ENCODE measurements at places on chromosomes 2 and 18.

GRCh38 chr2:158214431-158214830 is 112.8 kb downstream of the UPP2 start:
- no peak for DNase-seq

DNA sequence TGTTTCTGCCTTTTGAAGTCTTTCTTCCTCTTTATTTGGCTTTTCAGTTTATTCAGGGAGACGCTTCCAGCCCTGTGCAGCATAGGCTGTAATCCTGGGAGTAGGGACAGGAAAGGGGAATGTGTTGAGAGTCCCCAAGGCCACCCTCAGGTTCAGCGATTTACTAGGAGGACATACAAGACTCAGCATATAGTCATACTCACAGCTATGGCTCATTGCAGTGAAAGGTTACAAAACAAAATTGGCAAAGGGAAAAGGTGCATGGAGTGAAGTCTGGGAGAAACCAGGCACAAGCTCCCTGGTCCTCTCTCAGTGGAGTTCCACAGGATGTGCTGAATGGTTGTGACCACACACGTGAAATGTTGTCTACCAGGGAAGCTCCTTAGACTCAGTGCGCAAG is 49.6 kb upstream of the ZNF638 start:
- no peak for DNase-seq

GRCh38 chr2:135378591-135378990 is 152.4 kb downstream of the ZRANB3 start:
- DNase-seq = no peak

DNA sequence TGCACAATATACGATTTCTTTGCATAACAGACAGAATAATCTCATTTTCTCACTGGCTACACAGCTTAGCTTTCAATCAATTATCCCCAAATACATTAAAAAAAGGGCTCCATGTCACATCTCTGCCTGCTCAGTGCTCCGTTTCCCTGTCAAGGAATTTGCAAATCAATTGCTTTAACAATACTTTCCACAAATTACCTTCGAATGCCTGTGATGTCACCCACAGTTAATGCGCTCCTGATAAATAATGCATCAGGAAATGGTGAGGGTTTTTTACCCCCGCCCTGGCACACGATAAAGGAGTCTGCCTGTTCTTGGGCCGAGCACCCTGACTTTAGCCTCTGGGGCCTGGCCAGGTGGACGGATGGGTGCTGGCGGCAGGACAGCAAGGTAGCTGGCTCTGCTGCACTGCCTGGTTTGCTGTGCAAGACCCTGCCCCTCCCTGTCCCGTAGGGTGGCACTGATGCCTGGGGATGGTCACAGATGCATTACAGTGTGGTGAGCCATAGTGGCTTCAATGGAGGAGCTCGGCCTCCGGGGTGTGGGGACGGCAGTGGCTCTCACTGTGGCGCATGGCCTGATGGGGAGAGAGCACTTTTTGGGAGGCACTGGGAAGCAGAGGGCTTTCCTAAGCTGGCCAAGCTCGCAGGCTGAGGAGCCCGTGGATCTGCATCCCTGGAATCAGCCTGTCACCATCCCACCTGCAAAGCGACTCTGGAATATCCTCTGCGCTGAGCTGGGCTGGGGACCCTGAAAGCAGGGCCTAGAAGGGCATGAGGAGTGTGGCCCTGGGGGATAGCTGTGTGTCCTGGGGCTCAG is 88.3 kb upstream of the HS6ST1 start:
- no peak for DNase-seq

DNA sequence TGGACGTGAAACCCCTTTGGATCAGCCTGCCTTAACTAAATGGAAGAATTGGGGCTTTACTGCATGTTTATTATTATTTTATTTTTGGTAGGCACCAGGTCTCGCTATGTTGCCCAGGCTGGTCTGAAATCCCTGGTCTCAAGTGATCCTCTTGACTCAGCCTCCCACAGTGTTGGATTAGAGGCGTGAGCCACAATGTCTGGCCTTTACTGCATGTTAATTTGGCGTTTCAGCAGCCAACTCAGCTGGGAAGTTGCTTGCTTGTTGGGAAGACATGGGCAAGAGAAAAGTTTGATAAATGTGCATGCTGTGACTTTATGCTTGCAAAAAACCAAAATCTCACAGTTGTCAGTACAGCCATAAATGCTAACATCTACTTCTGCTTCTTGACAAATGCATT is 105.1 kb downstream of the FMNL2 start:
- DNase-seq = no peak

DNA sequence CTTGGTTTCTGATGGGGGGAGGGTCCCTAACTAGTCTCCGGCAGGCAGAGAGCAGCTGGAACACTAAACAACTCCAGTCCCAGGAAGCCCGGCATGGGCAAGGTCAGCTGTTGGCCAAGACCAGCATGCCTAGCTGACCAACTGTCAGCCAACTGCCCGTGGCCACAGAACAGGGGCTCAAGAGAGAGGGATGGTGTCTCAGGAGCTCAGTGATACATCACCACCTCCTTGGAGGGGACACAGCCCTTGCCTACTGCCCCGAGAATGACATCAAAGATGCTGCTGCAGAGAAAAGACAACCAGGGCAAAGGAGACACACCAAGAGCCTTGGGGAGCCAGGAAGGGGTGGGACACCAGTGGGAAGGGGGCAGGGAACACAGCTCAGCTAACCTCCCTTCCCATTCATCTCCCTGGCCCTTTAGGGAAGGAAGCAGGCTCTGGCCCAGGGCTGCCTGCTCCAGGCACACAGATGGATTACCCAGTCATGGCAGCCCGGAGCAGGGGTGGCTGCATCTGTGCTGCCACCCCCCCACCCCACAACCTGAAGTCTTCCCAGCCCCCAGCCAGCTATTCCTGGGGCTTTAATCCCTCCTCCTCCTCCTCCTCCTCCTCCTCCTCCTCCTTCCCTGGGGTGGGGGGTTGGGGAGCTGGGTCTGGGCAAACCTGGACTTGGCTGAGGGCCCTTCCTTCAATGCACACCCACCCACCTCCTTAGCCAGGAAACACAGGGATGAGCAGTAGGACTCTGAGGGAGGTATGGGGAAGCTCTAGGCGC is 1.9 kb downstream of the BIN1 start:
- DNase-seq = no peak

- no peak for DNase-seq
Observed at GRCh38 chr2:109248590-109248989, 119.6 kb downstream of the SH3RF3 start.

- no peak for DNase-seq
Observed at GRCh38 chr2:8737571-8738175, 55.8 kb downstream of the ID2 start.

DNA sequence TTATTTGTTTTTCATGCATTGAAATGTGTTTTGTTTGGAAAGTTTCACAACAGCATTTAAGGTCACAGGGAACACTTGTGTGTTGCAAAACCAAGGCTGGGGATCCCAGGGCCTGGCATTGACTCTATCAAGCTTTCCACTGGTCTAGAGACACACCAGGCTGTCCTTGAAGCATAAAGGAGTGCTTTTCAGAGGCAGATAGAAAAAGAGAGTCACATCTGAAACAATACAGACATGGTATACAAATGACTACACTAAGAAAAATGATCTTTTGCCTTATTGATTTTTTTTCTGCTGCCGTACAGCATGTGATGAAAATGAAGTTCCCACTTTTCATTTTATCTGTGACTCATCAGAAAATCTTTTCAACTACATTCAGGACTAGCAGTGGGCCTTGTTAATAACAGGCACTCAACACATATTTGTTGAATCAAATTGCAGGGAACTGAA is 61.9 kb upstream of the ZCCHC2 start:
- DNase-seq = no peak

DNA sequence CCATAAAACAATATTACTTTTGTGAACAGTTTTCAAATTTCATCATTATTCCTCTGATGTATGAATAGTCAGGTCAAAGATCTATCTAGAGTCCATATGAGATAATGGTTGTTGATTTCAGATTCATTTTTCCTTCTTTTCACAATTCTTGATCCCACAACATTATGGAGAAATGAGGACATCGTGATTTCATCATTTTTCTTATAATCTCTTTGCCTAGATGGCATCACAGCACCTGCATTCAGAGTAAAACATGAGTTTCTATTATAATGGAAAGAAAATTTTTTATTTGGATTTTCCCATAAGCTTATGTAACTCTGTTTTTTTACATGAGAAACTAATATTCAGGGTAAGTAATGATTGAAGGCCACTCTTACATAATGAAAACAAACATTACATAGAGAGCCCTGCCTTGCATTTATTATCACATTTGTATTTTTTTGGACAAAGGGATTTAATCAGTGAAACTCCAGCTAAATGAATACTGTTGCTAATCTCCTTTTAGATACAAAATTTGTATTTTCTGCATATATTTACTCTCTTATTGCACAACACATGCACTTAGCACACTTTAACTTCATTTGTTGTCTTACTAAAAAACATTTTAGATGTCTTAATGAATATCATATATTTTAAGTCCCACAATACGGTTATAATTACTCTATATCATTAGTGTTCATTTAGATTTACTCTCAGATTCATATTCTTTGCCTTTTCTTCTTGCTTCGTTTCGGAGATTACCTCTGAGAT is 188.4 kb upstream of the KYNU start:
- no peak for DNase-seq

GRCh38 chr18:26978812-26979341 is 113.4 kb upstream of the AQP4 start:
- DNase-seq = no peak

GRCh38 chr2:174971868-174972781 is 33.1 kb downstream of the CHN1 start:
- no peak for DNase-seq

DNA sequence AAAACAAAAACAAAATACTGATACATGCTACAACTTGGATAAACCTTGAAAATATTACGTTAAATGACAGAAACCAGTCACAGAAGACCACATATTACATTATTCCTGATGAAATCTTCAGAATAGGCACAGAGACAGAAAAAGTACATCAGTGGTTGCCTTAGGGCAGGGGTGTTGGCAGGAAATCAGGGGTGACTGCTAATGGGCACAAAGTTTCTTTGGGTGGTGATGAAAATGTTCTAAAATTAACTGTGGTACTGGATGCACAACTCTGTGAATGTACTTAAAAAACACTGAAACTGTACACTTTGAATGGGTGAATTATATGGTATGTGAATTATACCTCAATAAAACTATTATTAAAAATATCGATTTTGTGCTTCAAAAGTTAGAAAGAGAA is 16.6 kb downstream of the NCKAP1 start:
- DNase-seq = no peak

DNA sequence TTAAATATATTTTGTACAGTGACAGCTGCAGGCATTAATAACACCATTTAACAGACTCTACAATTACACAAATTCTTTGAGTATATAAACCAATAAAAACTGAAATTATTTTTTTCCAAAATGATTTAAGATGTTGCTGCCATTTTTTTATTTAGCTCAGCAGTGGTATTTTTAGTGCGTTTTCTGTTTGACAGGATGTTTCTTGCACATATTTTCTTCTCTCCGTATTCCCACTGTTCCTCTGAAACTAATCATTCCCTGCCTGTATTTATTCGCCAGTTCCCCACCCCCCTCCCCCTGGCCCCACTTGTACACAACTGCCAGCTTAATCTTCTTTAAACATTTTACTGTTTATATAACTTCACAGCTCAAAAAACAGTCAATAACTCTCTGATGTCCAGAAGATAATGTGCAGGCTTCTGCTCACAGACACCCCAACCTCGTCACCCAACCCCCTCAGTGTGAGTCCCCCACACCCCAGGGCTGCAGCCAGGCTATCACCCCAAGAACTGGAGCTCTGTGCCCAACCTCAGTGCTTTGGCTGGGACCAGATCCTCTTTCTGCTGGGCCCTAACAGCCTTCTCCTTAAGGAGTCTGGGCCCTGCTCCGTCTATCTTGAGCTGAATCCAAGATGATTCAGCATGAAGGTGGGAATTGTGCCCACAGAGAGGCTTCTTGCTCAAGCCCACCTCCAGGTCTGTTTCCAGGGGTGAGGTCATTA is 41.6 kb upstream of the MAP4K4 start:
- DNase-seq = no peak

DNA sequence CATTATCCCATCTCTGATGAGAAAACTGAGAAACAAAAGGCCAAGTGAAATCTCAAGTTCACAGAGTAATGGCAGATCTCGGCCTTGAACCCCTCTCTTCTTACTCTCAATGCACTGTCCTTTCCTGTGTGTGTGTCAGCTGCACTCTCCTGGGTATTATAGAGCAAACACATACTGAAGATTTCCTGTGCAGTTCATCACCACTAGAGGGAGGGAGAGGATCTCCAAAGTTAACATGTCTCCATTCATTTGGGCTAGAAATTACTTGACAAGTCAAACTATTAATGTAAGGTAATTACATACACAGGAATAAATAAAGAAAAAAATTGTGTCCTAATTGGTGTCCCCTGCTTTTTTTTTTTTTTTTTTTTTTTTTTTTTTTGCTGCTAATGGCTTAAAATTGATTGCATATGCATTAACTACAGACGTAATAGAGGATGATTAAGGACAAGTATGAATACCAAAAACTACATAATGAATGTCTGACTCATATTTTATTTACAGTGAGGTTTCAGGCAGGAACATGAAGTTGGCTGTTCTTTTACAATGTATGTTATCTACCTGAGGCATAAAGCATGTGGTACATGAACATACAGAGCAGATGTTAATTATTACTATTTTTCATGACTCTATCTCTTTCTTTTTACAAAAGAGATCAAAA is 269.2 kb downstream of the NYAP2 start:
- DNase-seq = peak; percentile 50

DNA sequence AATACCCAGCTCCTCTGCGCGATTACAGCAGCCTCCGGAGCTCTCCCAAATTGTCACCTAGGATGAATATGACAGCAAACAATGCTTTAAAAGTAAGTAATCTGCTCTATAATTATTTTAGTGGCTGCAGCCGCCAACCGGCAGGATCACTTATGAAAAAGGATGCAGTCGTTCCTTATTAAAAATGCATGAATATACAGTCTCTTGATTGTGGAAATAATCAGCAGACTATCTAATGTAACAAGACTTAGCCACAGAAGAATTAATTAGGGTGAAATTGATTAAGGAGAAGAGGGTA is 71.8 kb upstream of the STPG4 start:
- DNase-seq = no peak

DNA sequence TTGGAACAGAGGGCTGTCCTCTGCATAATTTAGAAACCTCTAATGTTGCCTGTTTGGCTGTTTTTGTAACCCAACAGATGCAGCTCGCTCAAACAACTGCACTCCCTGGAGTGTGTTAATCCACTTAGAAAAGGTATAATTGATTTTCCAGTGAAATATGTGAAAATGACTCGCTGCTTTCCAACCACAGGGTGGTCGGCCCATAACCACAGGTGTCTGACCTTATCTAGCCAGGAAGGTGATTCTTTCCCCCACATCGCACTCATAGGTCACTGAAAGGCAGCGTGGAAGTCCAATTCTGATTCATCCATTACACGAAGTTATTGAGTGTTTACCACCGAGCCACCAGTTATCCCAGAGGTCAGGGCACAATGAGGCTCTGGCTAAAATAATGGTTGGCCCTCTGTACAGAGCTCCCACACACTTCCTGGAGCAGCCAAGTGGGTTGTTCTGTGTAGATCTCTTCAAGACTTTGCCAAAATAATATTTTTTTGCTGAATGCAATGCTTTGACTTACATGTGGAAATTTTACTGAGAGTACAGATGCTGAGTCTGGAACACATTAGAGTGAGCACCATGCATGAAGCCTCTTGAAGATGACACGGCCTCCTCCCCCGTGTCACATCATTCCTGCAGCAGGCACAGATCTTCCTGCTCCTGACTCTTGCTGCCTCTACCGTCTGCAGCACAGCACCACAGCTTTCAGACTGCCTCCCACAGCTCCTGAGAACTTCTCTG is 396.2 kb downstream of the ZNF516 start:
- no peak for DNase-seq

Data from CD4-positive, alpha-beta T cell treated with Interleukin-10 for 1 hour (primary cell).